Neural progenitor cell (in vitro differentiated cells): ENCODE measurements at places on chromosomes 2 and 18. TPM values are rescaled to one million over a fixed set of nuclear protein-coding genes. Genes with fewer than 3 reads are reported as not detected.

GRCh38 chr18:43092539-43092938 is 22.9 kb downstream of the RIT2 start:
- no peak for DNase-seq

DNA sequence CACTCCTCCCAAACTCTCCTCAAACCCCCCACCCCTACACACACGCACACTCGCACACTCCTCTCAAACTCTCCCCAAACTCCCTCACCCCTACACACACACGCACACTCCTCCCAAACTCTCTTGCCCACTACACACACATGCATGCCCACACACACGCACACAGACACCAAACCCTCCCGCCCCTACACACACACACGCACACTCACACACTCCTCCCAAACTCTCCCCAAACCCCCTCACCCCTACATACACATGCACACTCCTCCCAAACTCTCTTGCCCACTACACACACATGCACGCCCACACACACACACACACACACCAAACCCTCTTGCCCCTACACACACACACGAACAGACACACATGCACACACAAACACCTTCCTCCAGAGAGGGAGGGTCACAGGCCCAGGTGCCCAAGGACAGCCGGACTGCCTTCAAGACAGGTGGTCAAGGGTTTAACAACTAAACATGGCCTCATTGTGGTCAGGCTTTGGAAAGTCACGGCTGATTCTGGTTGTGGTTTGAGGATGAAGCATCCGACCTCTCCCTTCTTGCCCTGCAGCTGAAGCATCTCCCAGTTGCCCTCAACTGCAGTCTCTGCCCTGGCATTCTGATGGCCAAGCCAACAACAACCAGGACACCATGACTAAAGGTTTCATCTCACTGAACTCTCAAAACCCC is 72.3 kb upstream of the SNTG2 start:
- DNase-seq = no peak

DNA sequence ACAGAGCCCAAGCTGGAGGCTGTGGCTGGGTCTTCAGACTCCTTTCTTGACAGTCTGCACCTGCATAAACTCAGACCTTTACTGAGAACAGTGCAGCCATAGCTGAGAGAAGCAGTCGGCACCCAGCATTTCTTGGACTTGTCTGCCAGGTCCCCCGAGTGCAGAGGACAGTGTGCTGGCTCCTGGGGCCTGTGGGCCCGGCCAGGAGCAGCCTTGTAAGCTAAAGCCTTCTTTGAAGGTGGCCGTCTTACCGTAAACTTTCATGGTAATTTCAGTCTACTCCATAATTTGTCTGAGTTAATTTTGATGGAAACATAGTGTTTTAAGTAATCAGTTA is 70.9 kb downstream of the LRRFIP1 start:
- no peak for DNase-seq

- no peak for DNase-seq
Observed at GRCh38 chr2:86512034-86512433, 51.2 kb downstream of the CHMP3 start.

DNA sequence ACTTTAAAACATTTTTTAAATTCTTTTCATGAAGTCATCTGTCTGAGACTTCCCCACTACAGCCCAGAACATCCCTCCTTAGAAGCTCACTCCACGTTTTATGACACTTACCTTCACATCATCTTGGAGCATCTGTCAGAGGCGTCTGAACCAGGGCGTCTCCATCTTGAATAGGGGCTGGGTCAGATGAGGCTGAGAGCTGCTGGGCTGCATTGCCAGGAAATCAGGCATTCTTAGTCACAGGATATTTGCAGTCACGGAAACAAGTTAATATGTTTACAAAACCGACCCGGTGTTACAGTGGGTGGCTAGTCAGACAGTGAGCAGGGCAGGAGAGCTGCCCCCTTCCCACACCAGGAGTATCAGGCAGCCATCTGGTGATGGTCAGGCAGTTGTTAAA is 456.5 kb downstream of the FBXO15 start:
- no peak for DNase-seq

GRCh38 chr2:128605931-128606330 is 287.3 kb upstream of the HS6ST1 start:
- DNase-seq = no peak

- DNase-seq = no peak
Observed at GRCh38 chr18:40866968-40867367, 1088.1 kb upstream of the PIK3C3 start.

DNA sequence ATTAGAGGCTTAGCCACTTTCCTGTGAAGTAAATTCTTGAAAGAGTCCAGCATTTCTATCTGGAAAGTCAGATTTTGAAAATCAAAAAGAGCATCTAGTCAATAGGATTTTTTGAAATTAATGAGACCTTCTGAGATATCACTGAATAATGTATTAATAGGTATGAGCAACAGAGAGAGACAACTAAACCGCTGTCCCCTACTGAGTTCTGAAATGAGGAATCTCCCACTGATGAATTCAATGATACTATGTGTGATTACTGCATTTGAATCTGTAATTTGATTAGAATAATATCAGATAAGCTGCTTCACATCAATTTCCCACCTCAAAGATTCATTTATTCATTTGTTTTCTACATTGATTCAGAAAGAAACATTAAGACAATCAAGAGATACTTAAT is 252.8 kb downstream of the TMX3 start:
- no peak for DNase-seq

DNA sequence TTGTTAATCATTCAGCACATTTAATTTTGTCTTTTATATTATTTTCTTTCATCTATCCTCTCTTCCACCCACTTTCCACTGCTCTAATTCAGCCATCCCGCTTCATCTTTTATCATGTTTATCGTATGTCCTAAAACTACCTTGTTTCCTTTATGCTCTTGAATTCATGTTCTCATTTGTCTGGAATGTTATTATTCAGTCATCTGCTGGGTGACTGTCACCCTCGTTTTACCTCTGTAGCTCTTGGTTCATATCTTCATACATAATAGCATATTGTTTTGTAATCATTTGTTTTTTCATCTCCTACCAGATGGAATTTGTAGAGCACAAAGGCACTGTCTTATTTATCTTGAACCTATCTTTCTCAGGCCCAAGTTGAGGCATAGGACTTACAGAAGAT is 37.0 kb downstream of the SMCHD1 start:
- no peak for DNase-seq

DNA sequence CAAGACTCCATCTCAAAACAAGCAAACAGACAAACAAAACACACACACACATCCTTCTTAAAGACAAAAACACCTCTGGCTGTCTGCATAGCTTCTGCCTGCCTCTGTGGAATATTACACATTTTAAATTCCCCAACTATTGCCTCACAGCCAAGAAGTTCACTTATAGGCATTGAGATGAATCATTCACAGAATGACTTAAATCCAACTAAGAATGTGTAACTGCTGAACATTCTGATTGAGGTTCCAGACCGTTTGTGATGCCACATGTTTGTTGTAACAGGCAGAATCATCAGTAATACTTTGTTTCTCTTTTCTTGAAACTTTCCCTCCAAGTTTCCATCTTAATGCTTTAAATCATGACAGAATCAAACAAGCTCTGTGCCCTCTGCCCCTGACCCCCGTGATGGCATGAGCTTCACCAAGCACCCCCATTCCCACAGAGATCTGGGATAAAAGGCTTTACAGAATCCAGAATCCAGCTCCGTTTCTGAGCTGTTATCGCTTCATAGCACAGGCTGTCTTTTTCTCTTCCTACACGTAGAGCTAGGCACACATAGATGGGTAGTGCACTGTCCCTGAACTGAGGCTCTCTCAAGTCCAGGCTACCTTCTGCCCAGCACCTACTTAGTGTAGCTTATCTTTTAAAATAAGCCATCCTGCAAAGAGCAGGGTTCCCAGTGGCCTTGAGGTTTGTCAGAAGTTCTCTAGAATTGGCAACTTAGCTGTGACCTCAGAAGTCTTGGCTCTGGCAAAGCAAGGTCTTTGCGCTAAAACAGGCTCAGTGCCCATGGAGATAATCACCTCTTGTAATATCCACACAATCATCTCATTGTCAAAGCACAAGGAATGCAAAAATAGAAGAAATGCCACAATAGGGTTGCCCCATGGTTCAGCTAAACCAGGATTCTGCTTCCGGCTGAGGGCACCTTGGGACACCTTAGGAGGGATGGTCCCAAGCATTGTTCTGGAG is 32.9 kb downstream of the EPAS1 start:
- no peak for DNase-seq

GRCh38 chr2:78984386-78984785 is 41.1 kb upstream of the REG3G start:
- DNase-seq = no peak

Gene MOGAT1
- 0.62 and 2.0 TPM in 2 replicates for total RNA-seq

Gene KLHL41
- 0.06 and 0.31 TPM in 2 replicates for total RNA-seq

Gene PLEK
- not detected in 2 replicates for total RNA-seq

Gene CDC42EP3
- total RNA-seq = 19.7 and 21.2 TPM in 2 replicates

Gene FAHD2A
- total RNA-seq = 36.4 and 37.0 TPM in 2 replicates
